RPMI7951 (cell line): ENCODE measurements at places on chromosomes 16 and 17.

- peak; percentile 33 for DNase-seq
Measured at GRCh38 chr17:8122924-8123694, 797 bp downstream of the HES7 start.

DNA sequence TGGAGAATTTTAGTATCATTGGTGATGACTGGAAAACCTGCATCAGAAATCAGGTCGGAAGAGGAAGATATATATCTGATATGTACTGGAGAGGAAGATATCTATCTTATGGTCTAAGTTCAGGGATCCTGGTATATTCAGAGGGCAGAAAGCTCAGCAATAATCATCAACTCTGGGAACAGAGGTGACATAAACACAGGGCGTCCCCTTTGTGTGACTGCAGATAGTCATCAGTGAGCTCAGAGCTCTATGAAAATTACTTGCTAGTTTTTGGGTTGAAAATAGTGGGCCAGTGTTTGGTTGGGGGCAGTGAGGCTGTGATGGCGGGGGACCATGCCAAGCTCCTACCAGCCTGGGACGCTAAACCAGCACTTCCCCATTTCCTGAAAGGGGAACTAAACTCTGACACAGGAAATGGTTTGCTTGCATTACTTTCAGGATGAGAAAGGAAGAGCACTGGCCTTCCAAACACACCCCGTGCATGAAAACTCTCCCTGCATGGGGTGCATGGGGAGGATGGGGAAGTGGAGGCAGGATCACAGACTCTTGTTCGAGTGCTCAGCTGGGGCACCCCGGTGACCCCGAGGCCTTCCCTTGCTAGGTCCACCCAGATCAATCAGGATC is 15.8 kb downstream of the NOD2 start:
- no peak for DNase-seq

DNA sequence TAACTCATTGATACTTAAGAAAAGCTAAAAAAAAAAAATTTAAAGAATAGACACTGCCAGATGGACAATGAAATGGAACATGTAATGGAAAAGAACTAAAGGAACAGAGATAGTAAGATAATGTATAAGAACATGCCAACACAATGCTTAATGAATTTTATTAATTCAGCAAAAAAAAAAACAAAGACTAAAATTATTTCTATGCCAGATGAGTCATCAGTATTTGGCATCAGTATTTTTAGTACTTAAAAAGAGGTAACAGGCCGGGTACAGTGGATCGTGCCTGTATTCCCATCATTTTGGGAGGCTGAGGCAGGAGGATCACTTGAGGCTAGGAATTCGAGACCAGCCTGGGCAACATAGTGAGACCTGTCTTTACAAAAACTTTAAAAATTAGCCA is 168.5 kb downstream of the CYB561 start:
- DNase-seq: no peak

GRCh38 chr16:24858219-24859041 is 12.7 kb downstream of the SLC5A11 start:
- peak; percentile 58 for DNase-seq

- peak; percentile 20 for DNase-seq
Measured at GRCh38 chr17:77942112-77942988, 16.2 kb upstream of the TNRC6C start.

- DNase-seq: no peak
Measured at GRCh38 chr16:82300374-82300951, 130.4 kb upstream of the MPHOSPH6 start.

DNA sequence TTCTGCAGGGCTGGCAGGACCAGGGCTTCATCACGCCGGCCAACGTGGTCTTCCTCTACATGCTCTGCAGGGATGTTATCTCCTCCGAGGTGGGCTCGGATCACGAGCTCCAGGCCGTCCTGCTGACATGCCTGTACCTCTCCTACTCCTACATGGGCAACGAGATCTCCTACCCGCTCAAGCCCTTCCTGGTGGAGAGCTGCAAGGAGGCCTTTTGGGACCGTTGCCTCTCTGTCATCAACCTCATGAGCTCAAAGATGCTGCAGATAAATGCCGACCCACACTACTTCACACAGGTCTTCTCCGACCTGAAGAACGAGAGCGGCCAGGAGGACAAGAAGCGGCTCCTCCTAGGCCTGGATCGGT is 1.4 kb downstream of the CDK5R1 start:
- DNase-seq: no peak

GRCh38 chr17:78723001-78723796 is 58.9 kb downstream of the CYTH1 start:
- no peak for DNase-seq

DNA sequence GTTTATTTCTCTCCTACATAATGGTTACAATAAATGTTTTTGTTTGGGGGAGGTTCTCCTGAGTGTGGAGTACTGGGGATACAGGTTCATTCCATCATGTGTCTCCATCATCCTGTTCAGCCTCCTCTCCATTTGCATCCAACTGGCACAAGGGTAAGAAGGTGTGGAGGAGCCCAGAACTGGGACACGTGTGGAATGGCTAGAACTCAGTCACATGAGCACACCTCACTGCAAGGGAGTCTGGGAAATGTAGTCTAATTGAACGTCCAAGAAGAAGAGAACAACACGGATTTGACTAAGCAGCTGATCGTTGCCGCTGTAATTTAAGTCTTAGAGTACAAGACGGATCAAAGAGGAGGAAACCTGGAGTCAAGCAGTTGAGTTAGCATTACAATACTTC is 6.1 kb downstream of the OR1A1 start:
- DNase-seq: no peak

GRCh38 chr16:17512636-17513220 is 42.0 kb upstream of the XYLT1 start:
- DNase-seq: no peak

DNA sequence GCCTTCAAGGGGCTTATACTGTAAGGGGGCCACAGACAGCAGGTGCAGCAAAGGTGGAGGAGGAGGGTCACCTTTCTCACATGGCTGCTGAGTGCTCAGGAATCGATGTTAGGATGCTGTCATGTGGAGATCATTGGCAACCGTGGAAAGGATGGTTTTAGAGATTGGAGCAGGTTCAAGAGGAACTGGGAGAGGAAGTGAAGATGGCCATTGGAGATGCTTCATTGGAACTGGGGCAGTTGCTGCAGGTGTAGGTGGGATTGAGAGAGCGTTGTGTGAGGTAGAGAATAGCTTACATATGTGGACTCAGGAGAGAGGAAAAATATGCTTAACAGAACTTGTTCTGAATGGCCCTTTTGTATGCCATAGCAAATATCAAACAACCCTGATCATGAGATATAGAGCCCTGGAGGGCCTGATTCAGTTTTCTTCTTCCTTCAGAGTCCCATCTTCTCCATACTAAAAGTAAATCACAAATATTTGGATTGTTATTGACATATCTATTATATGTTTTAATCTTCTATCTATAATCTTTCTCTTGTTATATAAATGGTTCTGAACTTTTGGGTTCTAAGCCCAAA is 40.8 kb downstream of the LDHD start:
- DNase-seq: no peak

GRCh38 chr17:68382582-68383085 is 74.7 kb downstream of the WIPI1 start:
- peak; percentile 18 for DNase-seq

DNA sequence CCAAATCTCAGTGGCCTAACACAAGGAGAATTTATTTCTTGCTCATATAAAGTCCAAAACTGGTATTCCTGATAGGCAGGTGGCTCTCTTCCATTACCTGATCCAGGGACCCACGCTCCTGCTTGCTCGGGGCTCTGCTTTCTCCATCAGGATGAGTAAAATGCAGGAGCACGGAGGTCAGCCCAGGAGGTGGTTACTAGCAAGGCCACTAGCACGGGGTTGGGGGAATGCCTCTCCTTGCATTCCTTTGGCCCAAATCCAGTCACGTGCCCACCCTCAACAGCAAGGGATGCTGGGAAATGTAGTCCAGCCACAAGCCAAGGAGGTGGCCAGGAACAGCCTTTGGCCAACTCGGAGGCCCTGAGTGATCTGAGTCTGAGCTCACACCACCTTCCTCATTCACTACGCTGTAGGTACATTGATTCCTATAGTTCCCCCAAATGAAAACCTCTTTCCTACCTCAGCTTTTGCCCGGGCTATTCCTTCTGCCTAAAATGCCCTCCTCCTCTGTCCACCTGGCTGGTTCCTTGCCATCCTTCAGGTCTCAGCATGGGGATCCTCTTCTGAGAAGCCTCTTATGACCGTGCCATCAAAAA is 38.3 kb upstream of the HAPSTR1 start:
- DNase-seq: peak; percentile 68

GRCh38 chr17:1931844-1932579 is 93.1 kb downstream of the RTN4RL1 start:
- DNase-seq: no peak

GRCh38 chr16:86044881-86045590 is 146.1 kb downstream of the IRF8 start:
- no peak for DNase-seq
